ENCODE measurements at places on chromosomes 12 and 14.
A peak's percentile ranks its signal among the peaks of the same experiment; 100 is the strongest.

DNA sequence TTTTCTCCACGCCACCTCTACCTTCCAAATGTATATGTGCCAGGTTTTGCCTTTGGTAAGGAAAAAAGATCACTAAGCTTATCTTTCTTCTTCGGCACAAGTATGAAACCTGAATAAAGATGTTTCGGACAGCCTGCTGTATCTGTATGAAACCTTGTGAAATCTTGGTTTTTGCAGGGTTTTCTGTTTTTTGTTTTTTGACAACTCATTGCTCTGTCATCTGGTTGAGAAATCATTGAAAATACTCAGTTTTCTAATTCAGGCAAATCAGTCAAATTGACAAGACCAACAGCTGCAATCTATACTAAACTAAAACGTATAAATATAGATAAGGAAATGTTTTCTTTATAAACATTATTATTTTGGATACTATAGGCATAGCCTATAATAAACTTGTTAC is 63.1 kb upstream of the FGD4 start:
- DNase-seq = peak; percentile 14

DNA sequence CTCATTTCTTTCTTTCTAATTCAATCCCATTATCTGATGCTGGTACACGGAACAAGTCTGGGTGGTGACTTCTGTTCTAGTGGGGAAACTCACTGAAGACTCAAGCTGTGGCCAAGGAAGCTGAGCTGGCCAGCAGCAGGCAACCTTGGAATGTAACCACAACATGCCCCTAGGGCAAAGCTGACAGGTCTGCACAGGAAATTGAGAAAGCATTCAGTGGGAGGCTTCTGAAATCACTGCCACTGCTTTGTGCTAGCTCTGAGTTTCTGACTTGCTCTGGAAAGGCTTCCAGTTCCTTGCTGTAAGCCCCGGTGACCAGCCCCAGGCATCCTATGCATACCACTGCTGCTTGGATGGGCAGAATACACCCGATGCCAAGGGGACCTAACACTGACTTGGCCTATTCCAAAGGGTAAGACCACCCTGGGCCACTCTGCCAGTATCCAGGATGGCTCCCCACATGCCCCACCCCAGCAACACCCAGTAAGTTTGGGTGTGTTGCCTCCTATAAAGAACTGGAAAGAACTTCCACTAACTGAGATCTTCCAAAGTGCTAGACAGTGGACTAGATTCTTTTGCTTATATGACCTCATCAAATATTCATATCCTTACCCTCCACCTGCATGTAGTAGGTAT is 84.5 kb upstream of the CDKN3 start:
- DNase-seq = peak; percentile 83

- no peak for DNase-seq
These were observed 92.9 kb upstream of the EGLN3 start for GRCh38 chr14:34043627-34044372.

DNA sequence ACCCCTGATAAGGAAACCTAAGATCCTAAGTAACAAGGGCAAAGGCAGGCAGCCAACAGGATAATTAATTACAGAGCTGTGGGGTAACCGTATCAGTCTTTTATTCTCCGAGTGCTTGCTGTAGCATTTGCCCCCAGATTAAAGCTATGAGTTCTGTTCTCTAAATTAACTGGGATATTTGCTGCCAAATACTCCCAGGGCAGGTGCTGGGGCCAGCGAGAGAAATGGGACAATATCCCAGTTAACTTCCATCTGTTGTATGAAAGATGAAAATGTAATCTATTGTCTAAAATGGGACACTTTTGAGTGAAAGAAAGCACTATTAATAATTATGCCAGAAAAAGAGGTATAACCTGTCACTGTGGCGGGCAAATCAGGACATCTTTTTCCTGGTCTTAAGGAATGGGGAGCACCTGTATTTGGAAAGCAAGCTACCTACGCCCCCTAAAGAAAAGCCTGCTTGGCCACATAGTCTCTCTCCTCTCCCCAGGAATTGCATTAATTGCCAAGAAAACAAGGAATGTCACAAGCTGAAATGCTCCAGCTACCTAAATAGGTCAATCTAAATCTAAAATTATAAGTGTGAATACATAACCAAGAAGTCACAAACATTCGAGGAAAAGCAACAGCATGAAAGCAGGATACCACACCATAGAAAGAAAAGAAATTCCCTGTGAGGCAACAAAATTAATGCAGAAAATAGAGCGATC is 26.7 kb upstream of the CFAP54 start:
- DNase-seq = no peak

DNA sequence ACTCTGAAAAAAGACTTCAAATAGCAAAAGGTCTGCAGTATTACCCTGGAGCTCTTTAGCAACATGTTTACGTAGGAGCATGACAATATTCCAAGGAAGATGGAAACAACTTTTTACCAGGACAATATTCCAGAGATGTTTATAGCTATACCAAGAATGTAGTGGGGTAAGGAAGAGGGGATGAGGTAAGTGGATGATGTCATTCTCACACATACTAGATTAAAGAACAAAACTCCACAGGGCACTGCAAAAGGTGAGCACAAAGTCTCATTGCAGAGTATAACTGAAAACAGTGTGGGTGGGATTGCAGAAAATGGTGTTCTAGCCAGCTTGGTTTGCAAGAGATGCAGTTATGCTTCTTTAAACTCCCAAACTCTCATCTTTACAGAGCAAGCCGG is 8.4 kb downstream of the CMTM5 start:
- DNase-seq = no peak

DNA sequence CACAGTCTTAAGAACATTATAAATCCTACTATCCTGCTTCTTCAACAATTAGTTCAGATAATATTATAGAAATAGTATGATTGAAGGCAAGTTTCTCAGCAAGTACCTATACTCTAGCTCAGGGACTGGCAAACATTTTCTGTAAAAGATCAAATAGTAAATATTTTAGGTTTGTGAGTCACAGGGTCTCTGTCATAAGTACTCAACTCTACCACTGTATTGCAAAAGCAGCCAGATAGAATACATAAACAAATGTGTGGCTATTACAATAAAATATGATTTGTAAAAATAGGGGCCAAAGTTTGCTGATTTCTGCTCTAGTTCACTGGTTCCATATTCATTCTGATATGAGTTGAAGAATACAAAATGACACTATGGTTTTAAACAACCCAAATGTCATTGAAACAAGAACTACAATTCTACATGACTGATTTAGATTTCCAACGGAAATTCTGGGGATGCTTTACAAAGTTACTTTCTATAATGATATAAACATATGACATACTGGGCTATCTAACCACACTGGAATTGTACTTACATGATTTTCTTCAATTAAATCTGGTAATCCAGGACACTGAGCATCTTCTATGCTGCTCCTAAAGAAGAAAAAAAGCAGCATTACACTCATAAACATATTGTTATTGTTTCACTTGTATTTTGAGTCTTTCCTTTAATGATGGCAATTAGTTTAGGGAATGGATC is 23.2 kb downstream of the LGALS3 start:
- DNase-seq = peak; percentile 85

GRCh38 chr14:106417224-106418049 is 891.1 kb downstream of the TMEM121 start:
- DNase-seq = no peak

DNA sequence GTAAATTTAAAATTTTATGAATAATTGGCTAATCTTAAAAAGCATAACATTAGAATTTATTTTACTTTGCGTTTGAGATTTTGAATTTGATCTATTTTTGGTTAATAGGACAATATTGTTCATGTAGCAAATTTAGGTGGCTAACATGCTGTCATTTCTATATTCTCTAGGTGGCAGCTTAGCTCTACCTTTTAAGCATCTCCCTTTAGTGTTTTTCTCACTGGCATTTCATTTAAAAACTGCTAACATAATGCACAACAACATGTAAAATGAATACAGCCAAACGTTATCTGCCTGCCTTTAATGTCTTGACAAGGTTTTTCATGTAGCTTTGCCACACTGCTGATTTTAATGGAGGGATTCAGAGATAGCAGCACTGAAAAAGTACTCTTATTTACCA is 272.4 kb upstream of the FBXO33 start:
- no peak for DNase-seq

- DNase-seq = no peak
These were observed 214.5 kb downstream of the PAH start for GRCh38 chr12:102702447-102703114.

- DNase-seq = peak; percentile 97
These were observed 27.7 kb upstream of the HIGD1C start for GRCh38 chr12:50924439-50925341.

GRCh38 chr14:53108292-53109104 is 44.6 kb downstream of the DDHD1 start:
- DNase-seq = no peak

- no peak for DNase-seq
These were observed 28.7 kb downstream of the ARID4A start for GRCh38 chr14:58327019-58327418.

DNA sequence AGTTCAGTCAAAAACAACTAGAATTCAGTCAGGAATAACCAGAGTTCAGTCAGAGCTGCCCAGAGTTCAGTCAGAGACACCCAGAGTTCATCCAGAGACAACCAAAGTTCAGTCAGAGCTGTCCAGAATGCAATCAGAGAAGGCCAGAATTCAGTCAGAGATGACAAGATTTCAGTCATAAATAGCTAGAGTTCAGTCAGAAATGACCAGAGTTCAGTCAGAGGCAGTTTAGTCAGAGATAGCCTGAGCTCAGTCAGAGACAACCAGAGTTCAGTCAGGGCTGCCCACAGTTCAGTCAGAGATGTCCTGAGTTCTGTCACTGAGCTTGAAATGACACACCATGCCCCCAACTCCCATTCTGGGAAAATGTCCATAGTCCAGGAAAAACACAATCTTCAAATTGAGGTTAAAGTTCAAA is 1102.8 kb downstream of the BCL11B start:
- DNase-seq = no peak

DNA sequence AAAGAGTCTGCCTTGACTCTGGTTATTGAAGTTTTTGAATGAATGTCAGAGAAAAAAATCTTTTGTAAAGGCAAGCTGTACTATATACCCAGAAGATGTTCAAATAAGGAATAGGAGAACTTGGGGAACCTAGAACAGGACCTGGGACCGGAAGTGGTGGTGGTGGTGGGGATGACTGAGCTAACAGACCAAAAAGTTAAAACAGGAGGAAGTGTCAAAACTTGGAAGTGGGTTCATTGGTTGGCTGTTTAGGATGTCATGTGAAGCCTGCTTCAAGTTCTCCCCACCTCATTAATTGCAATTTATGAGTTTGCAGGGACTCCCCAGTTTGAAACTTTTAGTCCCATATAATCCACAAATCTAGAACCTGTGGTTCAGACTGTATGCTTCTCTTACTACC is 26.2 kb downstream of the PLXNC1 start:
- DNase-seq = no peak

DNA sequence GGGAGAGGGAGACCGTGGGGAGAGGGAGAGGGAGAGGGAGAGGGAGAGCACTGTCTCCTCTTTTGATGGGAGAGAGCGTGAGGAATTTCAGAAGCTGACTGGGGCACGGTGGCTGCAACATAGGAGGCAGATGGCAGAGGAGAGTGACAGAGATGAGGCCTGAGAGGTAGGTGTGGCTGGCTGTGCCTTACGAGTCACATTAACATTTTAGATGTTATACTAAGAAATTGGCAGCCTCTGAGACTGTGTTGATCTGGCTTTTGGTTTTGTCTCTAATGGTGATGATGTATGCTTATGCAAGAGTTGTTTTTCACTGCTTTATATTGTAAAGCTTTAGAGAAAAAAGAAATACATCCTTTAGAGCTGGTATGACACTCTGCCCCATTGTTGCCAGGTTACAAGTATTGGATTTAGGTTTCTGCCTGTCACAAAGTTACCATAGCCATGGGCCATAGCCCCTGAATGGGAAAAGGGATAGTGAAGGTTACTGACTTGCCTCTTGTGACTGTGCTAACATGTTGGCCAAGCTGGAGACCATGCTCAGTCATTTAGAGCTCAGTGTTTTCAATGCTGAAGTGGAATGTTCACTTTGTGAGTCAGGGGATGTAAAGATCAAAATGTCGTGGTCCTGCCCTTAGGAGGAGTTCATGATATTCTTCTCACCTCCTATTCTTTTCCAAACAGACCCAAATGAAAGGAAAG is 186.2 kb downstream of the SYNE2 start:
- DNase-seq = peak; percentile 3

GRCh38 chr14:25537846-25538455 is 488.0 kb upstream of the STXBP6 start:
- no peak for DNase-seq

- DNase-seq = no peak
These were observed 5.6 kb upstream of the ADGRD1 start for GRCh38 chr12:130948136-130948535.

GRCh38 chr14:53472306-53472705 is 319.2 kb upstream of the DDHD1 start:
- DNase-seq = no peak

- no peak for DNase-seq
These were observed 36.8 kb downstream of the PRORP start for GRCh38 chr14:35158951-35159653.

DNA sequence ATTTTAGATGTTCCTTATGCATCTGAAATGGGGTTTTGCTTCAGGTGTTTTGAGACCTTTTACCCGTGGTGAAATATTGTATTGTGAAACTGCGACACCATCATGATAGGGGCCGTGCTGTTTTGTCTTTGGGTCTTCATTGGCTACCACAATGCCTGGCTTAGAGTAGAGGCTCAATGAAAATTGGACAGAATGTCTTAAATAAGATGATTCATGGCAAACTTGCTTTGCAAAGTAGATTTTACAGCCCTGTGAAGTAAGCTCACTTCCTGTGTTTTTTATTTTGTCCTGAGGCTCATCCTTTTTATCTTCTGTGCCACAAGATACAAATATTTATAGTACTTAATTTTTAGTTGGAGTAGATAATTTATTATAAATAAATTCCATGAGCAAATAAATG is 111.3 kb upstream of the FRMD6 start:
- peak; percentile 60 for DNase-seq

DNA sequence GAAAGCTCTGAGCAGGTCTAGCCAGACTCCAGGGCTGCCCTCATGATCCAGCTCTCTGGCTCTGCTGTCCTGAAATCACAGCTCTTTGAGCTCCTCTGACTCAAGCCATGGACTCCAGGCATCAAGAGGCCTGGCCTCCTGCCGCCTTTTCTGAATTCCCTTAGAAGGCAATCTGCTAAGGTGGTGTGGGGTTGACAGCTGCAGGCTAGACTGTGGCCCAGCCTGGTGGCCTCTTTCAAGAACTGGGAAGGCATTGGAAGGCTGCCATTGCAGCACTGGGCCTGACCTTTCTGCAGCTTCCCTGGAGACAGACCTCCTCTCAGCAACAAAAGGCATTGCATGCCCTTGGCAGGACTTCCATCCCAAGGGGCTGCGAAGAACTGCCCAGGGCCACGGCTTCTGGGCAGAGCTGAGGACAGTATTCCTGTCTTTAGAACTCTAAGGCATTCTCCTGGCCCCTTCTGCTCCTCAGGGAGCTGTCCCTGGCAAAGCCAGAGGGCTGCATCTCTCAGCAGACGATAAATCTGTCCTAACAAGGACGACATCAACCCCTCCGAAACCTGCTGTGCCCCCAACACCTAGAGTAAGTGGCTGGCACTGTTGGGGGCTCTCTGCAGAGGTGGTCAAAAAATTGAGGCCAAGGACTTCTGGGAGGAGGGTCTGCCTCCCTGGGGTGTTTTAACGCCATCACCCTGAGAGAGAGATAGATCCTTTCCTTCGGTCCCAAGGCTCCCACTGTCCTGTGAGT is 115.6 kb downstream of the RBM19 start:
- DNase-seq = no peak
